MG63 (cell line): ENCODE measurements at places on chromosomes 11 and 22. TPM values are rescaled to one million over a fixed set of nuclear protein-coding genes. Genes with fewer than 3 reads are reported as not detected.

The CARD10 gene
- total RNA-seq = 17.1 and 18.9 TPM in 2 replicates

The ACR gene
- total RNA-seq = not detected in 2 replicates

- DNase-seq = no peak
Observed at GRCh38 chr22:35761037-35761436, 43.4 kb downstream of the APOL5 start.

DNA sequence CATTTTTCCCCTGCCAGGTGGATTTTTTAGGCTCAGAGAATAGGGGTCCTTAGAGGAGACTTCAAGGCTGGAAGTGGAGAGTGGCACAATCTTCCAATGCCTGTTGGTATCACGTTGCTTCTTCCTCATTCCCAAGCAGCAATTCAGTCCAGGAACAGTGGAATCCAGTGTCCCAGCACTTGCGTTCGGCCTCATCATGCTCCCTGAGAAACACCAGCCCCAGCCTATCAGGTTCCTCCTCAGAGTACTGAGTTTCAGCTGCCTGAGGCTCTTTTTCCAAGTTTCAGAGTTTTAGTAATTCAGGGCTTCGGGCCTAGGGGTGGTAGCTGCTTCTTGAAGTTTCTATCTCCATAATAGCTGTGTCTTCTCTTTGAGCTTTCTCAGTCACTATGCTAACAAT lies 31.9 kb upstream of the NRGN start:
- DNase-seq = no peak

DNA sequence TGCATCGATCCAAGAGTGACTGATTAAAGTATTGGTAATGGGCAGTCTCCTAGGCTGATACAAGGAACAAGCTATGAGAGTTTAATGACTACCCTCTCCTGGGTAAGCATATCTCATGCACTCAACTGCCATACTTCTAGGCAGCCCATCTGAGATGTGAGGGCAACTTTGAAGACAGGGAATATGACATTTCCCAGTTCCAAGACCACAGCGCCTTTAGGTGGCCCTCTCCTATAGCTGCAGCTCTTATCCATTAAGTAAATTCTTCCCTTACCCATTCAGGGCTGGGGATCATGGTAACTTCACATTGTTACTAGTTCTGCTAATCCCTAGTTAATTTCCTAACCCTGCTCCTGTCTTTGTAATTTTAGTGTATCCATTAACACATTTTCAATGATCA lies 157.3 kb upstream of the CTSC start:
- no peak for DNase-seq
